Central memory CD4-positive, alpha-beta T cell (primary cell): ENCODE measurements at places on chromosomes 4 and X.

DNA sequence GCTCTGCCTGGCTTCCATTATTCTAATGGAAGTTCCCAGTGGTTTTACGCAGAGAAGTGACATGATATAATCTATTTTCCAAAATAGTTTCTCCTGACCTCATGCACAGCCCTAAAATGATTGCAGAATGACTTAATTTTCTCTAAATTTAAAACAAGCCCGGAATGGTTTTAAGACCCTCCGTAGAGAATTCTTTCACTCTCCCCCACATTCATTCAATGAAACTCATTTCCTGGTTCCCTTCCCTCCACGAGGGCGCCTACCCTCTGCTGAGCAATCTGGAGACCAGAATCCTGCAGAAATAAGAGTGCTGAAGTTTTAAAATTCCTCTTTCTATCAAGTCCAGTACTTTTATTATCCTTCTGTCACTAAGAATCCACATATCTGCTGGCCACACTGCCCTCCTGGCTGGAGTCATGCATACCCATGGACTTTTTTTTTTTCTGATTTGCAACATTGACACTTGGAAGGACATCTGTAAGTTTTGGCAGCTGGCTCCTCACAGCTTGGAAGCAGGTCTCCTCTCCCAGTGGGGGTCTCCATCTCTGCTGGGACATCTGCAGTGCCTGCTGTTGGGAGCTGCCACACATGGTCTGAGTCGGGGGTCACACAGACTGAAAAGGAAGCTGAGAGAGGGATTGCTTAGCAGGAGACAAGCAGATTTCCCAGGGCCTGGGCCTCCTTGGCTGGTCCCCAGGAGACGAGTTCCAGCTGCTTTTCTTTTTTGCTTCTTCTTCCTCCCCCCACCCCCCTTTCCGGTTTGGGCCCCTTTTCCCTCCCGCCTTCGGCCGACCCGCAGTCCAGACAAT, 86.1 kb downstream of the SOWAHB start:
- DNase-seq: no peak

GRCh38 chr4:138927072-138927471, 88.5 kb upstream of the NOCT start:
- DNase-seq: no peak

DNA sequence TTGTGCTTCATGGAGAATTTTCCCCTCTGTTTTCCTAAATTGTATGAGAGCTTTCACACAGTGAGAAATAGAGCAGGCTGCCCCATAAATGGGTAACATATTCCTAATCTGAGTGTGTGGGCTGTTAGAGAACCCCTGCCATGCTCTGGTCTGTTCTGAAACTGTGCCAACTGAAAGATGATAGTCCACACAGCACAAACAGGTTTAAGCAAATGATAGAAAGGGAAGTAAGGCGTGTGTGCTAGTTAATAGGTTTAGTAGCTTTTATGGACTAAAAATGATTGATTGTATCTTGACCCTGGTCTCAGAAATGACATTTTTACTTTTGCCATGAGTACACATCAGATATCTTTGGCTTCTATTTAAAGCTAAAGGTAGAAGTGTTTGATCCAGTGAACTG, 106.2 kb downstream of the PRRG1 start:
- DNase-seq: no peak

- DNase-seq: no peak
These were observed 15.2 kb downstream of the SNX25 start for GRCh38 chr4:185224597-185224996.

- DNase-seq: no peak
These were observed at the start of gene TKTL2 for GRCh38 chr4:163473576-163473975. TKTL2 (minus strand) TSS chr4:163473754; CDS start chr4:163473734, 20 bp downstream.

DNA sequence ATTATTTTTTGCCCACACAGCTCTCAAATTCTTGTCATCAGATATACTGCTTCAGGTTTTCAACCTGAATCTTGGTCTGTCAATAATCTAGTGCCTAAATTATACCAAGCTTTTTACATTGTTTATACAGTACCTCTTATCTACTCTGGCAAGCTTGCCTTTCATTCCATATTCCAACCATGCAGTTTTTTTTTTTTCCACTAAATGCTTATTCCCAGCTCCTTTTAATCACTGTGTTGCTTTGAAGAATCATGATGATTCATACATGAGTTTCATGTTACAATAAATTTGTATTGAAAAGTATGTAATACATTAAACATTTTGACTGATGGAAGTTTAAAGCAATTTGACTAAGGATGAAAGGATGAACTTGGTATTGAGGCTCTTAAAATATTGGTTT, 949.0 kb downstream of the CCSER1 start:
- DNase-seq: no peak

DNA sequence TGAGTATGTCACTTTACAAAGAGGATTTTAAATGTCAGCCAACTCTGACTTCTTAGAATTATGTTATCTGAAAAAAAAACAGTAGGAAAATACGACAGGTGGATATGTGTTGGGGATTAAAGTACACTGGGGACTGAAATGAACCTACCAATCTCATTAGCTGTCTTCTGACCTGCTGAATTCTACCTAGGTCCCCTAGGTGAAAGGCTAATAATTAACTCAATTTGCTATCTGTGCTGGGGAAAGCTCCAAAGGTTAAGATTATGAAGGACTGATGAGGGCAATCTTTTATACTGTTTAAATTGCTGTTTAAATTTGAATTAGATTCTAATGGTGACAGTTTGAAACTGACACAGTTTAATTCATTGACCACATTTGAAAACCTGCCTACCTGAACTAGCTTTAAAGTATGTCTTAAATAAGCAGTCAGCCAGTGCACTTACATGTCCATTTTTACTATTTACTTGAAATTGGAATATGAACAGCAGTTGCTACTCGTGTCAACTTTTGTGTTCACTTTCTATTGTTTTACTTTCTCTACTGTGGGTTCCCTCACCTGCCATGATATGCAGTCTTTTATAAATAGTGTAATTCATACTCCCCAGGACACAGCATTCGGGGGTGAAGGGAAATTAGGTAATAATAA, 977.3 kb downstream of the C4orf33 start:
- no peak for DNase-seq

DNA sequence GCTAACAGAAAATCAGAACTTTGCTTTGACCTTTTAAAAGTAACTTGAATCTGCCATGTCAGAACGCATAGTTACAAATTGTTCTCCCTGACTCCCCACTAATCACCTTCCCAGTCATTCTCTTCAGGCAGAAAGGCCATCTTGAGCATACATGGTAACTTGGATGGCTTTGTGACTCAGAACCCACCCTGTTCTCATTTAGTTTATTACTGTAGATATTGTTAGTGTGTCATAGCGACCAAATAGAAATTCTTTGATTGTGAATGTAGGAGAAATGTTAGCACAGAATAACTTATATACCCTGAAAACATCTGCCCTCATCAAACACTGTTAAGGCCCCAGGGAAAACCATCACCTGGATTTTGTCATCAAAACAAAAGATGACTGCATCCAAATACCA, 382.0 kb downstream of the MAGEB5 start:
- DNase-seq: no peak

DNA sequence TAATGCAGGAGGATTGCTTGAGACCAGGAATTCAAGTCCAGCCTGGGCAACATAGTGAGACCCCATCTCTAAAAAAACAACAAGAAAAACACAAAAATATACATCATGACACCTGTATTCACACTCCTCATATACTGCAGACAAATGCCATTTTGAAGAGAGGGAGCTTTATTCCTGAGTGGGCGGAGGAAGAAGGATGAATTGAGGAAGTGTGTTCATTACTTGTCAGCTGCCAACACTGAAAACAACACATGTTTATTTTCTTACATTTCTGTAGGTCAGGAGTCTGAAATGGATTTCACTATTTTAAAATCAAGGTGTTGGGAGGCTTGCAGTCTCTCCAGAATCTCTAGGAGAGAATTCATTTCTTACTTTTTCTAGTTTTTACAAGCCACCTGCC, 47.2 kb upstream of the CD99 start:
- DNase-seq: no peak
